GM03348 (cell line): ENCODE measurements at places on chromosomes 16 and 17.

GRCh38 chr17:64741038-64741641 lies 79.0 kb upstream of the SMURF2 start:
- DNase-seq = no peak

DNA sequence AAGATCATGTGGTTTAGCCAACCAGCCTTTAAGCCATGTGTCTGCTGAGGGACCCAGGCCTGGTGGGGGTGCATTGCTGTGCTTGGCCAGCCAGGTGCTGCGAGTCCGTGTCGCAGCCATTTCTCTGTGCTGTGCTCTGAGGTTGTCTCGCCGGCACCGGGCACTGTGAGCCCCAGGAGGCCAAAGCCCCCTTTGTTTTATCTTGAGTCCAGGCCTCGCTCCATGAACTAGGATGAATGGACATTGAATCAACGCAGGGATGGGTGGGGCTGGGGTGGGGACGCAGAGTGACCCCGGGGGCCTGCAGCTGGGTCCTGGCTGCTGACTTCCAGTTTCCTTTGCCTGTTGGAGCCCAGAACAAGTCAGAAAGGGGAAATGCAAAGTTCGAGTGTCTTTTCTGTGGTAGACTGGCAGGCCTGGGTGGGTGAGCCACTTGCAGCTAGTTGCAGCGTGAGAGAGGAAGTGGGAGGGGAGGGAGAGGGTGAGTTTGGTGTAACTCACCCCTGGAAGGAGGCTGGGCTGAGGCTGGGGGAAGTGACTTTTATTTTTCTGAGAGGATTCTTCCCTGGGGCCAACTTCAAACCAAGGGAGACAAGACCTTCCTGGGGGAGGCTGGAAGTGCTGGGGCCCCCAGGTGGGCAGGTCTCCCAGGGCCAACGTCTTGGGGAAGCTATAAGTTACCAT lies 324.7 kb downstream of the SEC14L1 start:
- peak; percentile 66 for DNase-seq

GRCh38 chr17:48162946-48163506 lies 55.5 kb downstream of the SNX11 start:
- no peak for DNase-seq

GRCh38 chr17:63294776-63295175 lies 151.3 kb downstream of the CYB561 start:
- no peak for DNase-seq

- peak; percentile 28 for DNase-seq
Measured at GRCh38 chr17:20200016-20200795, 191.0 kb downstream of the SPECC1 start.

- peak; percentile 4 for DNase-seq
Measured at GRCh38 chr17:16820161-16820877, 130.3 kb downstream of the CCDC144A start.

DNA sequence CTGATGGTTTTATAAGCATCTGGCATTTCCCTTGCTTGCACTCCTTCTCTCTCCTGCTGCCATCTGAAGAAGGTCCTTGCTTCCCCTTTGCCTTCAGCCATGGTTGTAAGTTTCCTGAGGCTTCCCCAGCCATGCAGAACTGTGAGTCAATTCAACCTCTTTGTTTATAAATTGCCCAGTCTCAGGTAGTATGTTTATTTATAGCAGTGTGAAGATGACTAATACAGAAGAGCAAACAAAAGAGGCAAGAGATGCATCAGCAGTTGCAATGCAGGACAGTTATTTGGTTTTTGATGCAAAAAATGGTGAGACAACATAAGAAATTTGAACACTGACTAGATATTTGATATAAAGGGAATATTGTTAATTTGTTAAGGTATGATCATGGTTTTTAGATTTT lies 16.8 kb downstream of the TMEM100 start:
- no peak for DNase-seq

DNA sequence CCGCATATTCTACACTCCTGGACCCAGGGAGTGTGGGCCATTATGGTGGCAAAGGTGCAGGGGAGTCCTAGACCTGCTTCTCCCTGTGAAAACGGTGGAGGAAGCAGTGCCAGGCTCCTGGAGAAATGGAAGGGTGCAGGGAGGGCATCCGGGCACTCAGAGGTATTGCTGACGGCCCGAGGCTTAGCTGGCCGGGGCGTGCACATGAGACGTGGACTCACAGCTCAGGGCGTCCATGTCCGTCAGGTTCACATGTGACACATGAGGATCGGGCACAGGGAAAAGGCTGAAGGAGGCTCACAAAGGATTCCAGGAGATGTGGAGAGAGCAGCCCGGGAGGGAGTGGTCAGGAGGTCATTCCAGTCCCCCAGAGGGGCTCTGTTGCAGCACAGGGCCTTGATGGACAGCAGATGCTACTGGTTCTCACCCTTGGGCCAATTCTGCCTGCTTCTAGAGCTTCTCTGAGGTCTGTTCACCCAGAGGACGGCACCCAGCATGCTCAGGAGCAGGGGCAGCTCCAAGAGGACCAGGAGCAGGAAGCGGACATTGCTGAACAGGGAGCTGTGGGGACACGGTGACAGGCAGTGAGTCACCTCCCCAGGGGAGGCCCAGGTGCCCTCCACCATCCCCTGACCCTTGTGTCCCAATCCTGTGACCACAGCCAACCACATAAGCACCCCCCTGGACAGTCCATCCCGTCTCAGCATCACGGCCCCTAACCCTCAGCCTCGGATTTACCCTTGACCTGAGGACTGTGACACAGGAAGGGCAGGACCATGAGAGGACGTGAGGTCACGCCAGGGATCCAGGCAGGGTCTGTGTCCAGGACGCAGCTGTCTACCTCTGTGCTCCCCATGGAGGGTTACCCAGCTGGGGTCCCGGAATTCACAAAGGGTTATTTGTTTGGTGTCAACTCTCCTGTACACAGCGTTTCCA lies 4.5 kb downstream of the CD300C start:
- no peak for DNase-seq

- peak; percentile 64 for DNase-seq
Measured at GRCh38 chr17:80743181-80743771, 198.6 kb downstream of the RPTOR start.

DNA sequence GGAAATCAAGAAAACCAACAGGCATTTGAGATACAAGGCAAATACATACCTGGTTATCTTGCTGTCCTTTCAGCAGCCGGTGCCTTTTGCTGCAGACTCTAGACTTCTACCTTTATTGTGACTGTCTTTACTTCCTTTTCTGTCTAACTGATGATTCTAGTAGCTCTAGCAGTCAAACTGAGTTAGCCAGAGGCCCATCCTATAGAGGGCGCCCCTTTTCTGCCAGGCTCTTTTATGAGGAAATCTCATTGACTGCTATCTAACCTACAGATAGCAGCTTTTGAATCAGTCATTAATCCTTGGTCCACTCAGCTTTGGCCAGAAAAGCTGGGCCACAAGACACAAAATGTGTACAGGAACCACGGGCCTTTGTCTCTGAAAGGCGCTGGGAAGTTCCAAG lies 87.5 kb upstream of the WSB1 start:
- no peak for DNase-seq

GRCh38 chr17:4527134-4527533 lies 28.1 kb downstream of the MYBBP1A start:
- no peak for DNase-seq

GRCh38 chr17:5530265-5531084 lies 44.1 kb downstream of the MIS12 start:
- DNase-seq = no peak

DNA sequence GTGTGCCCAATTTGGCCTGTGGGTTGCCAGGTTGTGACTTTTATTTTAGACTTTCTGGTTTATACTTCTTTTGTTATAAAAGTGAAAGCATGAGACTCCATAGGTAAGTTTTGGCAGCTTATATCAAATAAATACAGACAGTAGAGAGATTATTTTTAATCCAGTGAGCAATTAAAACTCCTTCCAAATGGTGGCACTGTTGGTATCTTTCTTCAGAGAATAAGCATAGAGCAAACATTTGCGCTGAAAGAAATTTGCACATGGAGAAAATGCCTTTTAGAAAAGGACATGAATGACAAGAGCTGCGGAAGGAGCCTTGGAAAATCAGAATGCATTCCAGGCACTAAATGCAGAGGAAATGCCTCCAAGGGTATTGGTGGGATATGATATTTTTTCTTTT lies 46.1 kb upstream of the DNAJA2 start:
- DNase-seq = no peak
